Endothelial cell (in vitro differentiated cells): ENCODE measurements at places on chromosomes 2 and 18. TPM values are rescaled to one million over a fixed set of nuclear protein-coding genes. Genes with fewer than 3 reads are reported as not detected.

The MC4R gene
- not detected for total RNA-seq

The VWC2L gene
- total RNA-seq, result not detected

The SIX3 gene
- total RNA-seq, result not detected

The UXS1 gene
- 60.4 TPM for total RNA-seq

The MAP3K19 gene
- not detected for total RNA-seq

The LIMS4 gene
- total RNA-seq, result 10.1 TPM

The ARHGAP28 gene
- 350 TPM for total RNA-seq

The MYCN gene
- 8.5 TPM for total RNA-seq

The TMEFF2 gene
- total RNA-seq, result 0.10 TPM

The ALPI gene
- not detected for total RNA-seq

The C2orf80 gene
- not detected for total RNA-seq

The DSG3 gene
- total RNA-seq, result not detected

The RPRM gene
- 6.4 TPM for total RNA-seq

The ACADL gene
- total RNA-seq, result not detected

The EPHA4 gene
- total RNA-seq, result 62.0 TPM

The RPRD1A gene
- 58.4 TPM for total RNA-seq

The ZNF892 gene
- total RNA-seq, result 11.2 TPM

The EFEMP1 gene
- 2.3 TPM for total RNA-seq

The MARS2 gene
- total RNA-seq, result 13.5 TPM

The FIGN gene
- total RNA-seq, result 14.0 TPM

The IL36A gene
- not detected for total RNA-seq

The ARHGAP25 gene
- total RNA-seq, result 4.6 TPM

The ITPRIPL1 gene
- 1.8 TPM for total RNA-seq

The TWSG1 gene
- 20.0 TPM for total RNA-seq
